Hematopoietic multipotent progenitor cell treated with erythropoietin and hydrocortisone succinate and interleukin-3 and kit ligand, for 6 days (in vitro differentiated cells): ENCODE measurements at places on chromosomes 1 and 21.

- DNase-seq, result no peak
These were observed 44.0 kb downstream of the TBX15 start for GRCh38 chr1:118944133-118944532.

GRCh38 chr1:43421976-43422750 lies 31.6 kb downstream of the HYI start:
- no peak for DNase-seq

GRCh38 chr1:24058671-24059455 lies 53.1 kb downstream of the MYOM3 start:
- no peak for DNase-seq

GRCh38 chr1:222600281-222600680 lies 10.5 kb upstream of the TAF1A start:
- no peak for DNase-seq

DNA sequence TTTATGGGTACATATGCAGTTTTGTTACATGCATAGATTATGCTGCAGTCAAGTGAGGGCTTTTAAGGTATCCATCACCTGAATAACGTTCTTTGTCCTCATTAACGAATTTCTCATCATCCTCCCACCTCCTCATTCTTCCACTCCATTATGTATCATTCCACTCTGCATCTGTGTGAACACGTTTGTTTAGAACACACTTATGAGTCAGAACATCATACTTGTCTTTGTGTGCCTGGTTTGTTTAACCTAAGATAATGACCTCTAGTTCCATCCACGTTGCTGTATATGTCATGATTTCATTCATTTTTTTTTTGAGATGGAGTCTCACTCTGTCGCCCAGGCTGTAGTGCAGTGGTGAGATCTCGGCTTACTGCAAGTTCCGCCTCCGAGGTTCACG lies 6.7 kb upstream of the MPC2 start:
- DNase-seq, result no peak

GRCh38 chr1:53686091-53686964 lies 52.6 kb downstream of the GLIS1 start:
- peak; percentile 29 for DNase-seq

DNA sequence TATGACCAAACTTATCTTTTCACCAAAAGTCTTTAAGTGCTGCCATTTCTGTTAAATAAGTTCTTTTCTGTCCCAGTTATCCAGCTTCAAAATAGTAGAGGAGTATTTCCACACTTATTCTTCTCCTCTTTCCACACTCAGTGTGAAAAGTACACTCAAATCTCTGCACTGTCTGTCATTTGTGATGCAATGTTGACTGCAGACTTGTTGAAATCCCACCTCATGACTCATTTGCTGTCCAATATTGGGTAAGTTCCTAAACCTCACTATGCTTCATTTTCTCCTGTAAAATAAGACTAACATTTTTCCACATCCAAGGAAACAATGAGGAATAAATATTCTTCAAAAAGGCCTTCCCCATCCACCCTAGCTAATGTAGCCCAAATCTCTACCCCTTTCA lies 17.5 kb downstream of the LRRIQ3 start:
- DNase-seq, result no peak

- DNase-seq, result peak; percentile 88
These were observed 87.4 kb downstream of the FASLG start for GRCh38 chr1:172746091-172746949.

GRCh38 chr1:167542109-167543032 lies 11.2 kb downstream of the CREG1 start:
- peak; percentile 61 for DNase-seq

- DNase-seq, result no peak
These were observed 53.8 kb downstream of the SYNJ1 start for GRCh38 chr21:32674038-32674437.

DNA sequence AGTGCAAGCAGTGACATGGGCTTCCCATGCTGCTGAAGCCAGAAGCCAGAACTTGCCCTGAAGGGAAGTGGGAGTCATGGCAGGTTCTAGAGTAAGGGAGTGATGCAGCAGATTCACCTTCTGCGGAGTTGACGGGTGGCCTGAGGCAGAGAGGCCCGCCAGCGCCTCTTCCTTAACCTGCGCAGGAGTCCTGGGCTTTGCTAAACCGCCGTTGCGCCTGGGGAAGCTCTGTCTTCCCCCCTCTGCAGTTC lies 67.3 kb downstream of the OBSCN start:
- no peak for DNase-seq

GRCh38 chr1:227042292-227042691 lies 102.2 kb downstream of the COQ8A start:
- DNase-seq, result no peak

DNA sequence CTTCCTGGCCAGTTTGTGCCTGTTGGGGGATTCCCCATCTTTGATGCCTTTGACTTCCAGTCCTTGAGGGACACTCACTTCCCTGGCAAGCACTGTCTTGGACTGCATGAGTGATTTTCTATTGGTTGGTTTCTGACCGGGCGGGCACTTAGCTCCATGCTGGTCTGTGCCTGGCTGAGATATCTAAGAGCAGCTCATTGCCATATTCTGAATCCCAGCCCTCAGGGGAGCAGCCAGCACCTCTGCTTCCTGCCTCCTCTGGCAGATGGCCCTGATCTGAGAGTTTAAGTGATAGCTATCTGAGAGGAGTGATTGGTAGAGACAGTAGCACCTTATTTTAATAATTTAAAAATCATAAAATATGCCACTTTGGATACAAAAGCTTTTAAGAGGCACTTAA lies 52.5 kb downstream of the DISC1 start:
- DNase-seq, result no peak

DNA sequence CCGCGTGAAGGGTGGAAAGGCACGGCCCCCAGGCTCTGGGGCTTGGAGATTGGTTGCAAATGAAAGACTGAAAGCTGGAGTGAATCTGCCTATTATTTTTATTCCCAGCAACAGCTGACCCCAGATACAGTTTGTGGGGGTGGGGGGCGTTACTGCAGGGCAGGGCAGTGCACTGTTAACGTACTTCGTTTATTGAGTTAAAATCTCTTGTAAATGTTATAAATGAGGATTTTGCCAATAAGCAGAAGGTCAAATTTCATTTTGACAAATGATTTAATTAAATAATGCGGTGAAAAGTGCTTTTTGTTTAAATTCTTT lies 1.0 kb upstream of the VPS26C start:
- no peak for DNase-seq

DNA sequence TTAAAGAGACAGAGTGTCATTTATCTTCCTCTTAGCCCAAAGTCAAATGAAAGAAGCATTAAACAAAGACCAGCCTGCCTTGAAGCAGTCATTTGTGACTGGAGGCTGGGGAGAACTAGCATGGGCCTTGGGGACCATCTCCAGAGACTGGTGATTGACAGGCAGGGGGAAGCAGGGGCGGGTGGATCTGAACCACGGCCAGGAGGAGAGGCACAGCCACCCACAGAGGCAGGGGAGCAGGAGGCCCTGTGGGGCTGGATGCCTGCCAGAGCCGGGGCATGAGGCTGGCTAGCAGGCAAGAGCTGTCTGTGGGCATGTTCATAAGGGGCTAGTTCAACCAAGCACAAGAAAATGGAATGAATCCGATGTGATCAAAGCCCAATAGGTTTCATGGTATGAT lies 73.9 kb downstream of the PLXNA2 start:
- DNase-seq, result peak; percentile 86

- no peak for DNase-seq
These were observed 19.7 kb downstream of the GNAI3 start for GRCh38 chr1:109567877-109568672.

GRCh38 chr21:28142697-28143096 lies 850.0 kb downstream of the LTN1 start:
- peak; percentile 26 for DNase-seq

DNA sequence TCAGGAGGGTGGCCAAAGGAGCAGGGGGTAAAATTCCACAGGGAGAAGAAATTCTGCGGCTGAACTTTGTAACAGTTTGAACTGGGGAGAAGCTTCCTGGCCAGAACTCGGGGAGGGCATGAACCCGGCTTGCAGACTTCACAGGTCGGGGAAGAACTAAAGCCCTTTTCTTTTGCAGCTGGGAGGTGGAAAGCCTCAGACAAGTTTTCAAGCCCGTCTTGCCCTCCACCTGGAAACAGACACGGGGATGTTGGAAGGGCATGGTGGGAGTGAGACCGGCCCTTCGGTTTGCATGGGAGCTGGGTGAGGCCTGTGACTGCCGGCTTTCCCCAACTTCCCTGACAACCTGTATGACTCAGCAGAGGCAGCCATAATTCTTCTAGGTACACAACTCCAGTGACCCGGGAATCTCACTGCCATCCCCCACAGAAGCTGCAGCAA lies 11.3 kb downstream of the THEM4 start:
- no peak for DNase-seq

DNA sequence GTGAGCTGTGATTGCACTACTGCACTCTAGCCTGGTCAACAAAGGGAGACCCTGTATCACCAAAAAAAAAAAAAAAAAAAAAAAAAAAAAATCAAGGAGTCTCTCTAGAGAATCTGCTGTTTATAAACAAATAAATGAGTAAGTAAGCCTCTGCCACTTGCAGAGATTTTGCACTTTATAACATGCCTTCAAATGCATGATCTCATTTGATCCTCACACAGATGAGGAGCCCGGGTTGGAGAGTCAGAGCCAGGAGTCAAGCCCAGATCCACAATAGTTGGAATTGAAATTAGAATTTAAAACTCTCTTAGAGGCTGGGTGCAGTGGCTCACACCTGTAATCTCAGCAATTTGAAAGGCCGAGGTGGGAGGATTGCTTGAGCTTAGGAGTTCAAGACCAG lies 4.0 kb downstream of the PRELP start:
- DNase-seq, result no peak

- DNase-seq, result no peak
These were observed 77.7 kb downstream of the ST6GALNAC5 start for GRCh38 chr1:76944942-76945341.

DNA sequence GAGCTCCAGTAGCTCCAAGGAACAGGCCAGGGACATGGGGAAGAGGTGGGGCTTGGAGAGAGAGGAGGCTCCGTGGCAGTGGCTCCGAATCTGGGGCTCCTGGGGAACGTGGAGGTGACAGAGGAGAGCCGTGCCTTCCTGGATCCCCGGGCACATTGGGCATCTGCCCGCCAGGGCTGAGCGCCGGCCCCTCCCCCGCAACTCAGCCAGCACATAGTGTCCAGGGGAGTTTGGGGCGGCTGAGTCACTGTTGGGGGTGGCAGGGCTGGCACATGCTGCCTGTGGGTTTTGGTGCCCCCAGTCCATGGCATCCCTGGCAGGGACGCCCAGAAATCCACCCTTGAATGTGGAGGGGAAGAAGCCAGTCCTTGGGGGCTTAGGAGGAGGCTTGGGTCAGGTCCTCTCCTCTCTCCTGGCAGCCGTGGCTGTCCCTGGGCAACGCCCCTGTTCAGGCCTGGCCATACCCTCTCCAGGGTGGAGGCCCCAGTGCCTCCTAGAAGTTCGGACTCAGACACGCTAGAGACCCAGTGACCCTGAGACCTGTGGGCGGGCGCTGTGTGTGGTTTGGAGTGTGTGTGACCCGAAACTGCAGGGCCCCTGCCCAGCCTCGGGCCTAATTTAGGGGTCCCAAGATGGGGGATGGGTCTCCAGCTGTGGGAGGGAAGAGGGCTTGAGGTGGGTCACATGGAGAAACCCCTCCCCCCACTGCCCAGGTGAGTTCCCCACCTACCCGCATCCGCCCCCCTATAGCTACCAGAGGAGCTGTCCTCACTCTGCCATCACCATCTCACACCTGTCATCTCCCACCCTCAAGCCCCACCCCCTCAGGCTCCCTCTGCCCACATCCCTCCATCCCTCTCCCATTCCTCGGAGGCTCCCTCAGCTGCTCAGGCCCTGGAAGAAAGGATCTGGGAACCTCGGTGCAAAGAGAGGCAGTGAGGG lies 1.6 kb downstream of the HSPB7 start:
- no peak for DNase-seq

GRCh38 chr1:144101397-144102045 lies 129.7 kb upstream of the FAM72C start:
- DNase-seq, result no peak

DNA sequence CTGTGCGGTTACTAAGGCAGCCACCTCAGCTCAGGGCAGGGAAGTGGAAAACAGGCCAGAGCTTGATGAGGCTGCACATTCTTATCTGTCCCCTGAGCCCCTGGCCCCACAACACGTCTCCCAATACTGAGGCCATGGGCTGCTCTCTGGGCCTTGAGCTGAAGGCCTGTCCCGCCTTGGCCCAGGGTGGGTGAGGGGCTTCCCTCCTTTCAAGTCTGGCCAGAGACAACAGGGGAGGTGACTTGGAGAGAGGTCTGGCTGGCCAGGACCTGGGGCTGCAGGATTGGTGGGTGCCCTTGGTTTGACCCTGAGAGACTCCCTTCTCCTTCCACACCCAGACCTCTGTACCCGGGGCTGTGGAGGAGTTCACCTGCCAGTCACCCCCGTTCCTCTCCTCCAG lies 563.8 kb downstream of the PTPRU start:
- no peak for DNase-seq
